ENCODE measurements at places on chromosomes 5 and 9.

DNA sequence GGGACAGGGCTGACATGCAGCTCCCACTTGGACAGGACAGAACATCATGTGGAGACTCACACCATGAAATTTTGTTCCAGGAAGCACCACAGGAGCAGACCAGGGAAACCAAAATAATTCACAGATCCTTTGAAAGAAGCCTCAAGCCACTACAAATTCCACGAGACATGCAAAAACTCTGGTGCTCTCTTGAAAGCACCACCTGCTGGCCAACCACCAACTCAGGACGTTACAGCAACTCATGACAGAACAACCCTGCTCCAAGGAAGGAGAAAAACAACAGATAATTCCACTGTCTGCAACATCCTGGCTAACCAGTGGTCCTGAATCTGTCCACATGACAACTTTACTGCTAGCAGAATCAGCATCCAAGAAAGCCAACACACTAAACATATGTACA is 516.0 kb downstream of the SPATA31D1 start:
- DNase-seq: no peak

- DNase-seq: peak; percentile 38
Measured at GRCh38 chr5:96809921-96810320, 2.2 kb upstream of the ERAP1 start.

DNA sequence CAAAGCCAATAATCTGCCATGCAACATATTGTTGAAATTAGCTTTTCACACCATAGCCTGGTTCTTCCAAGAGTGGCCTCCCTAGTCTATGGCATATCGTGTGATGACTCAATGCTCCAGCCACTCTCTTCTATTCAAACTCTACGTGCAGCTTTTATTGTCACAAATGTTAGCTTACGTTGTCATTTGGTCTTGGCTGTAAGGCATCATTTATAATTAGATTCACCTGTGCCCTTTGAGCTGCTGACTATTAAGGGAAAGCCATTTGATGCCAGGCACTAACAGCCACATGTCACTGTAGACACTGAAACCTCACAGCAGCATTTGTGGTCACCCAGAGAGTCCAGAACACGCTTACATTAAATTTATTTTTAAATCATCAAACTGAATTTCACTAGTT is 66.8 kb downstream of the APBA1 start:
- DNase-seq: no peak

DNA sequence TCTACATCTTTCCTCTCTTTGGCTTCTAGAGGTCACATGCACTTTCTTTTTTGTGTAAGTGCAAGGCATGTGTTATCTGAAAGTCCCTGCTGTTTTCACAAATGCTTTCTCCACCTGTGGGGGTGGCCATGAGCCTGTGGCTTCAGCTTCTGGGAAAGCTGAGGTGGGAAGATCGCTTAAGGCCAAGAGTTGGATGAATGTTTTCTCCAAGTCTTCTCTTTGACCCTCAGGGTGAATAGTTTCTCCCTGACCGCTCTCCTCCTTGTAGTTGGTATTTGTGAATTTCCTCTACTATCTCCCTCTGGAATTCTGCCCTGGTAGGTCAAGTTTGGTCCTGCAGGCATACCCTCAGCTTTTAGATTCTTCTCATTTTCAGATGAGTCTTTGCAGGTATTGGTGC is 74.2 kb downstream of the UGCG start:
- DNase-seq: no peak

DNA sequence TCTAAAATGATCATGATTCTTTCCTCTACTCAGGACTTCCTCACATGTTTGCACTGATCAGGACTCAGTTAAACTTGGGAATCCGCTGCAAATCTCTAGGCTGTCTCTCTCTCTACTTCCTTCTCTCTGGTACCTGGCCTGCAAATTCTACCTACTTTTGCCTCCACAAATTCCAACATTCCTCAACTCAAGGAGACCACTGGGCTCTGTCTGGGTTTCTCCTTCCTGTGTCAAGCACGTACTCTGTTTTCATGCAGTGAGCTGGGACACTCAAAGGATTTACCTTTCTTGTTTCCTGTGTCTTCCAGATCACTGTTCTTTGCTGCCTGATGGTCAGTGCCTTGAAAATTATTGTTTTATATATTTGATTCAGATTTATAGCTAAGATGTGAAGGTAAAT is 45.9 kb upstream of the ANKRD31 start:
- no peak for DNase-seq

GRCh38 chr9:137720571-137721110 is 101.8 kb downstream of the EHMT1 start:
- no peak for DNase-seq

DNA sequence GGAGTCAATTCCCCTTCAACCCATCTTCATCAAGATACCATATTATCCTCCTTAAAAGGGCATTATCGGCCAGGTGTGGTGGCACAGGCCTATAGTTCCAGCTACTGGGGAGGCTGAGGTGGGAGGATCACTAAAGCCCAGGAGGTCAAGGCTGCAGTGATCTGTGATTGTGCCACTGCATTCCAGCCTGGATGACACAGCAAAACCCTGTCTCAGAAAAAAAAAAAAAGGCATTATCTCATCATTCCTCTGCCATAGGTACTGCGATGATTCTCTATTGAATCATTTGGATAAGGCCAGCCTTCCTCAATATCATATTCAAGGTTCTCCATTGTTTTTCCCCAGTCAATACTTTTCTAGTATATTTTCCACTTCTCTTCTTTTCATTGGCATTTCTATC is 39.2 kb upstream of the RAB3C start:
- no peak for DNase-seq

DNA sequence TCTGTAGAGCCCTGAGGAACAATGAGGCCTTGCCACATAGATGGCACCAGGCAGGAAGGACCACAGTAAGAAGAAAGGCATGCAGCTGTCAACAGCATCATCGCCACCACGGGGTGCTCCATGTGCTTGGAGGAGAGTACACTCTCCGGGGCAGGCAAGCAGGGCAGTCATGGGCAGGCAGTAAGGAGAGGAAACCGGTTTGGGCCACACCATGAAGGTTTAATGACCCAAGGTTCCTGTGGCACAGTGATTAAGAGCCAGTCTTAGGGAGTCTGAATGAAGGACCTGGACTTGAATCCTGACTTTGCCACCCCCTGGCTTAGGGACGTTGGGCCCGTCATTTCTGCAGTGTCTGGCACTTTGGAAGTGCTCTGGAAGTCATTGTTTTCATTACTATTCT is 80.6 kb upstream of the ZBTB43 start:
- DNase-seq: no peak

DNA sequence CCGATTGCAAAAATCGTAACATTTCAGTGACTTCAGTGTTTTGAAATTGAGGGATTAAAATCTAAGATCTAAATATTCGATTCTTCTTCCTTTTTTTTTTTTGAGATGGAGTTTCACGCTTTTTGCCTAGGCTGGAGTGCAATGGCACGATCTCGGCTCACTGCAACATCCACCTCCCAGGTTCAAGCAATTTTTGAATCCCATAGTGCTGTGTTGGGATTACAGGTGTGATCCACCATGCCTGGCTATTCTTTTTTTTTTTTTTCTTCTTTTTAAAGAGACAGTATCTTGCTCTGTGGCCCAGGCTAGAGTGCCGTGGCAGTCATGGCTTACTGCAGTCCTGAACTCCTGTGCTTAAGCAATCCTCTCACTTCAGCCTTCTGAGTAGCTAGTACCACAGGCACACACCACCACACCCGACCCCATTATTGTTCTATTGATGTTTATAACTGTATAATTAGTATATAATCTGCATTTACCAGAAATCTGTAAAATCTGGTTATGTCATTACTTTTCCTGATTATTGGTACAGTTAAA is 42.7 kb downstream of the NSD1 start:
- no peak for DNase-seq

DNA sequence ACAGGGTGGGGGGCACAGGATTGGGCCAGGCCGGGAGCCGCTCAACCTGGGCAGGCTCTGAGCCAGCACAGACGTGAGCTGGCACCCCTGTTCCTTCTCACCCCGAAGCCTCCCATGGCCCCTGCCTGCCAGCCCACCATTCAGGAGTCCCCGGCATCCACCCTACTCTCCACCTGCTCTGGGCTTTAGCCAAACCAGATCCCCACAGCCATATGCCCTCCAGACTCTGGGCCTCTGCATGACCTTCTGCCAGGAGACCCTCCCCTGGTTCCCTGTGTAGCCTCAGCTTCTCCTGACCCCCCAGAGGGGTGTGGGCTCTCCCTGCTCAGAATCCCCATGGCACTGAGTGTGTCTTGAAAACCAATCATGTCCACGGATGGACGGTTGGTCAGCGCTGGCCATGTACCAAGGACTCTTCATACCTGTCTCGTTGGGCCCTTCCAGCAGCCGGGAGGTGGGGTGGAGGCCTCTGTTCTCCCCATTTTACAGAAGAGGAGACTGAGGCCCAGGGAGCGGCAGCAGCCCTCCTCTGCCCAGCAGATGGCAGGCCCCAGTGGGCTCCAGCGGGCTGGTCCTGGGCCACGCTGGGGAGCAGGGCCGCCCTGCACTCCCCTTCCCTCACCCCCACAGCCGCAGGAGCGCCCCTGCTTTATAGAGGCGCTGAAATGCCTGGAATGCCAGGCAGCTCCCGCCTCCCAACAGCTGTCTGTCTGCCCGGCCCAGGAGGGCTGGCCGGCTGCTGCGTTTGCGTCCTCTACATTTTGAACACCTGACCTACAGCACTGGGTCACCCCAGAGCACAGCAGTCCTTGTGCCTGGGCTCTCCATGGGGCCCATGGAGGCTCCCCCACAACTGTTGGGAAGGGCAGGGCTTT is 3.5 kb upstream of the MYMK start:
- DNase-seq: no peak

GRCh38 chr5:159786901-159787691 is 129.2 kb upstream of the ADRA1B start:
- DNase-seq: no peak

GRCh38 chr9:88680505-88681160 is 145.7 kb downstream of the NXNL2 start:
- no peak for DNase-seq

GRCh38 chr5:542319-543311 is 18.4 kb upstream of the SLC9A3 start:
- peak; percentile 35 for DNase-seq

DNA sequence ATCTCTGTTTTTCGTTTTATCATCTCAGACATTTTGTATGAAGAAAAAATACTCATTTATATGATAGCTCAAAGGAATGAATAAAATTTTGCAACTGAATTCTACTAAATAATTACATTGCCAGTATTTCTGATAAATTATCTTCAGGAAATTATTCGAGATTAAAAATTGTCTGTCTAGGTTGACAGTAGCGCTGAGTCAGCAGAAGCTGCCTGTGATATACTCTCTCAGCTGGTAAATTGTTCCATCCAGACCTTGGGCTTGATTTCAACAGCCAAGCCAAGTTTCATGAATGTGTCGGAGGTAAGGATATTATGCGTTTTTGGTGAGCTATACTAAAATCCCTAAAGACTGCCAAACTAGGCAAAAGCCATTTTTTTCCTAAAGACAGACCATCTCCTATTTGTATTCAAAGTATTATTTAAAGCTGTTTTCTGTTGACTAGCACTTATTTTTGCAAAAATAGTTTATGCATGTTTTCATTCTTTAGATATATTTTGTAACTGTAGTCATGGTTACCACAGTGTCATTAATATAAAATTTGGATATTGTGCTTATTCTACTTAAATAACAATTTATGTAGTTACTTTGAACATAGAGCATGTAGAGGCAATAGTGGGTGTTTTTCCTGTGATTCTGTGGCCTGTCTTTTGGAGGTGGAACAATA is 17.4 kb downstream of the LECT2 start:
- no peak for DNase-seq

GRCh38 chr9:20622330-20623020 is at the start of gene MLLT3:
Gene MLLT3, minus strand, starts transcription at chr9:20622499.
- DNase-seq: peak; percentile 97

- no peak for DNase-seq
Measured at GRCh38 chr5:75640826-75641225, 29.6 kb downstream of the ANKDD1B start.

DNA sequence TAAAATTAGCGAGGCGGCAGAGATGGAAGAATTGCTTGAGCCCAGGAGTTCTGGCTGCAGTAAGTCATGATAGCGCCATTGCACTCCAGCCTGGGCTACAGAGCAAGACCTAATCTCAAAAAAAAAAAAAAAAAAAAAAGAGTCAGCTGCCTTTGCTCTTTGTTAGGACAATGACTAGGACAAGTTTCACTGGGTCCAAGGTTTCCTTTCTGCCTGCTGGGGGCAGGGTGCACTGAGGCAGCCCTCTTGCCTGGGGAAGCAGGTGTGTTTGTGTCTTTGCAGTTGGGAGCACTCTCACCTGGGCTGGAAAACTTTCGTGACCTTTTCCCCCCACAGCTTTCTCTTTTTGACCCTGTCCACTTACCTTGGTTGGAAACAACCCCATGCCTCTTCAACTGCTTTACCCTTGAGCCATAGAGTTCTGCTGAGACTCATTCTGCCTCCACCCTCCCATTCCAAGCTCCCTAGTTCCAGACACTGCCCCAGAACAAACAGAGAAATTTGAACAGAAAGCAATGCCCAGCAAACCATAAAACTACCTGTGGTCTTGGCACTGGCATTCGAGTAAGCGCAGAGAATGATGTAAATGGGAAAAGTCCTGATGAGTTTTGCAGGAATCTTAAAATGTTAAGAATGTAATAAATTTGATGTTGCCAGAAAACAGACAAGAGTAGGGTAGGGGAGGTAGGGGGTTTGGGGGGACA is 17.0 kb upstream of the MYO10 start:
- DNase-seq: no peak

- no peak for DNase-seq
Measured at GRCh38 chr9:94904806-94905205, 178.3 kb downstream of the AOPEP start.

DNA sequence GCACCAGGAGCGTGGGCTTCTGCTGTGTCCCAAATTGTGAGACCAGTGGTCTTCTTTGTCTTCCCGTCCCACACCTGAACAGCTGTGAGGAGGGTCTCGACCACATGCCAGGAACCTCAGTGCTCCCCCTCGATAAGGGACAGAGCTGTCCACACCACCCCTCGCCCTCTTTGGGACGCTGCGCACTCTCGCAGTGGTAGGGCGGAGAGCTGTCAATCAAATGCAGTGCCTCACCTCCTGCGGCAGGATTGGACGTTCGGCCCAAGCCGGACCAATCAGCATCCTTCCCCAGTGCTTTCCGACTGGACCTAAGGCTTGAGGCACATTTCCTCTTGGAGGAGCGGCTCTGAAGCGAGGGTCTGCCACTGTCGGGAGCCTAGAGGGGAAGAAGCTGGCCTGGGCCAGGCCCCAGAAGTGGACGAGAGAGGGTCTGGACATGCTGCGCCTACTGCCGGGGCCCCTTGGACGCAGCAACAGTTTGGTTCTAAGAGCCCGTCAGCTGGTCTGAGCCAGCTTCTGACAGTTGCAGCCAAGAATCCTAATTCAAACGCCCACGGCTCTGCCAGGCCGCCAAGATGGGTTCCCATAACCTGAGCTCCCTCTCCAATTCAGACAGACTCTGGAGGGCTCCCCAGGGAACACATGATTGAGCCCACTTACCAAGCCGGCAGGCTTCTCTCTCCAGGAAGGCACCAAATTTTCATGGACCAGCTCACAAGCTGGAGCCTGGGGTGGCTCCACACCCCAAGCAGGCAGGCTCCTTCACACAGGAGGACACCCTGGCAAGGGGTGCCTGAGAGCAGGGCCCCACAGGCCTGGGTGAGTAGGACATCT is 28.1 kb upstream of the ADAMTS2 start:
- DNase-seq: no peak

- DNase-seq: peak; percentile 72
Measured at GRCh38 chr5:176529741-176530141, 7.5 kb downstream of the RNF44 start.

Data from activated naive CD8-positive, alpha-beta T cell treated with anti-CD3 and anti-CD28 coated beads, Interleukin-2, amount 10 ng/mL, durations not matched to agents 7 days and 5 days (primary cell).